ENCODE measurements at places on chromosomes 5 and 9.
A peak's percentile ranks its signal among the peaks of the same experiment; 100 is the strongest.

- H3K4me1 ChIP-seq = no peaks in the 10 kb centered on the region
- H3K27me3 ChIP-seq = no peaks in the 10 kb centered on the region
- no peaks in the 10 kb centered on the region for H3K36me3 ChIP-seq
- no peak for DNase-seq
- no peak overlapping the region for H3K27ac ChIP-seq
These were observed 236.7 kb downstream of the CDH18 start for GRCh38 chr5:19751326-19751725.

DNA sequence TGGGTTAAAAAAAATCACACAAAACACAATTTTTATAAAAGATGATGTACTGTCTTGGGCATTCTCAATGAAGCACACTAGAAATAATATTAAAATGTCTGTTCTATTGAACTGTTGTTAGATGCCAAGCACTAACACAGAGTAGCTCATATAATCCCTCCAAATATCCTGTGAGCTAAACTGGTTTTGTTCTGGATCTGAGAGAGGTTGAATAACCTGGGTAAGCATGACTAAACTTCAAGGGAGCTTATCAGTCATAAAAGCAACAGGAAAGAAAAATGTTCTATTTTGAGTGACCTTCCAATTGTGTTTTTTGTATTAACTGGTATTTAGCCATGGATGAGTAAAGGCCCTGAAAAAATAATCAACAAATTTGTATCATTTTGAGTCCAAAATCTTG lies 175.3 kb downstream of the SMC2 start:
- no peak overlapping the region for H3K27ac ChIP-seq
- no peak overlapping the region for H3K4me3 ChIP-seq
- no peaks in the 10 kb centered on the region for H3K36me3 ChIP-seq
- DNase-seq = no peak
- H3K4me1 ChIP-seq = no peaks in the 10 kb centered on the region

- no peaks in the 10 kb centered on the region for H3K27me3 ChIP-seq
- DNase-seq = no peak
- no peaks in the 10 kb centered on the region for H3K36me3 ChIP-seq
- no peak overlapping the region for H3K4me3 ChIP-seq
These were observed 138.8 kb upstream of the NR4A3 start for GRCh38 chr9:99682870-99683269.

DNA sequence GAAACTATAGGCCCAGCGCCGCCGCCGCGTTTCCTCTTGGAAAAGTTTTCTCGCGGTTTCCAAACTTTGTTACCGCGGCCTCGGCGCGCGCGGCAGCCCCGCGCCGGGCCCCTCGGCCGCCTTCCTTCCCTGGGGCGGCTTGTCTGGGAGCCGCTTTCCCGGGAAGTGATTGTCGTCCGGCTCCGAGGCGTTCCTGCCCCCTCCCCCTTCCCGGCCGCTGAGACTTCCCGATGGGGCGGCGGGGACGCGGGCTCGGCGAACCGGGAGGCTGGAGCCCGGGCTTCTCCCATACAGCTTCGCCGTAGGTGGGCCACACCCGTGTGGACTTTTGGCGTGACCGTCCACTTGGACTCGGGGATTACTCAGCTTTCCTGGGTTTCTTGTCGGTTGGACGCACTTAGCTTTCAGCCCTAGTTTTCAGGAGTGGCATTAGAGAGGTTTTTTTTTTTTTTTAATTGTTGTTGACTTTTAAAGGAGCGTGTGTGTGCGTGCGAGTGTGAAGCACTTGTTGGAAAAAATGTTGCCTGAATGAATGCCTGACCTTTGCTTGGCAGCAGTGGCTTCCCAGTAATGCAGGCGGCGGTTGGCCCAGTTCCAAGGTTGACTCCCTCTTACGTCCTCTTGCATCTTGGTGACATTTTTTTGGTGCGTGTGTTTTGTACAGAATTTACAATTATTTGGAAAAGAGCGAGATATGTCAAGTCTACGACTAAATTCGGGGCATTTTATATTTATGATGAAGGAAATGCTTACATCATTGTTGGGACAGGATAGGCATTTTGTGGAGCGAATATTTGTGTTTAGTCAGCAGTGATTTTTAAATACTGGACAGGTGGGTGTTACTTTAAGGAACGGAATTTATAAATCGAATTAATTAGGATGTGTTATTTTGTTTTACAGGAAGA lies 821 bp downstream of the CTNNA1 start:
- H3K4me3 ChIP-seq = peak overlapping the region; percentile 82
- no peaks in the 10 kb centered on the region for H3K36me3 ChIP-seq
- H3K27me3 ChIP-seq = no peaks in the 10 kb centered on the region
- DNase-seq = no peak
- H3K4me1 ChIP-seq = peaks cover 24% of the 10 kb centered on the region
- no peak overlapping the region for H3K27ac ChIP-seq

GRCh38 chr5:153700940-153701339 lies 210.5 kb downstream of the GRIA1 start:
- no peak for DNase-seq
- no peaks in the 10 kb centered on the region for H3K27me3 ChIP-seq
- no peak overlapping the region for H3K4me3 ChIP-seq
- no peaks in the 10 kb centered on the region for H3K36me3 ChIP-seq
- no peak overlapping the region for H3K27ac ChIP-seq

GRCh38 chr5:100643473-100643872 lies 108.3 kb downstream of the FAM174A start:
- H3K27me3 ChIP-seq = no peaks in the 10 kb centered on the region
- DNase-seq = no peak
- H3K27ac ChIP-seq = no peak overlapping the region
- no peaks in the 10 kb centered on the region for H3K4me1 ChIP-seq

- DNase-seq = no peak
- no peak overlapping the region for H3K4me3 ChIP-seq
- no peaks in the 10 kb centered on the region for H3K4me1 ChIP-seq
- H3K27me3 ChIP-seq = no peaks in the 10 kb centered on the region
These were observed 327.2 kb upstream of the MSX2 start for GRCh38 chr5:174397206-174397605.

DNA sequence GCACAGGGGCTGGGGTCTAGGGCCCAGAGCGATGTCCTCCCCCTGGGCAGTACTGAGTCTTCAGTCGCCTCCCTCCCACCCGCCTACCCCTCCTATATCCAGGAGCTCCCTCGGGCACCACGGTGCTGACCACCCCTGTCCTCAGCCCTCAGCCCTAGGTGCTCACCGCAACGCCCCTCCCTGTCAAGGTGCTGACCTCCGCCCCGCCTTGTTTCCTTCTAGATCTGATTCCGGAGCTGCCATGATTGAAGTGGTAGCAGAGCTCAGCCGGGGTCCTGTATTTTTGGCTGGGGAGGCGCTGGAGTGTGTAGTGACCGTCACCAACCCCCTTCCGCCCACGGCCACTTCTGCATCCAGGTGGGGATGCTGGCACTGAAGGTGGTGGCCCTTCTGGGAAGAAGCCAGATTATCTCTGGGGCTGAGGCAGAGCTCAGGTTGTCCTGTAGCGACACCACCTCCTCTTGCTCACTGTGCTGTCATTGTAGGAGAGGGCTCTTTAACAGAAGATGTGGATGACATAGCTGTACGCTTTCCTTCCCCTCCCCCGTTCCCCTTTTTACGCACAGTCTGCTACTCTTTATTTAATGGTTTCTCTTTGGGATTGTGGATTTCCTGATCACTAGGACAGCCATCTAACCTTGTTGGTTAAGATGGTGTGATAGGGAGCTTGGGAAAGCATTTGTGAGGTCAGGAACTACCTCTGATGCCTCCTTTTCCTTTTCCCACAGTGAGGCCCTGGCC lies 598 bp downstream of the RGP1 start:
- H3K27ac ChIP-seq = peak overlapping the region; percentile 50
- peaks cover 20% of the 10 kb centered on the region for H3K4me1 ChIP-seq
- peak; percentile 55 for DNase-seq
- peak overlapping the region; percentile 96 for H3K4me3 ChIP-seq
- no peaks in the 10 kb centered on the region for H3K27me3 ChIP-seq

GRCh38 chr5:130335117-130335516 lies 430.9 kb downstream of the CHSY3 start:
- no peak for DNase-seq
- no peak overlapping the region for H3K27ac ChIP-seq
- no peak overlapping the region for H3K4me3 ChIP-seq
- no peaks in the 10 kb centered on the region for H3K36me3 ChIP-seq
- no peaks in the 10 kb centered on the region for H3K4me1 ChIP-seq
- H3K27me3 ChIP-seq = no peaks in the 10 kb centered on the region

DNA sequence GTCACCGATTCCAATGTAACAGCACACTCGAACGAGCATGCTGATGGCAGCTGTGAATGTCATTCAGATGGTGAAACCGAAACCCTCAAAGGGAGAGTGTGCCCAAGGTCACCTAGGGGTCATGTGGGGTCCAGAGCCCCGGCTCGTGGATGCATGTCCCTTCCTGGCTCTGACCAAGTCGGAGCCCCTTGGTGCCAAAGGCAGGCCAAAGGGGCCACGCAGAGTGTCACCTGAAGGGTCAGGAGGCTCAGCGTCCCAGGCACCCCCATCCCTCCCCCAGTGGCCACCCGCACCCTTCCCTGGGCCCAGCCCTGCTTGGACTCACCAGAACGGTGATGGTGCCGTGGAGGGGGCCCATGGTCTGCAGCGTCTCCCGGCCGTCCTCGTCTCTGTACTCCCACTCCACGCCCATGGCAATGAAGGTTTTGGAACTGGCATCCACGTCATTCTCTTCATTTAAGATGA lies 69.5 kb downstream of the ZNF354C start:
- H3K4me3 ChIP-seq = no peak overlapping the region
- H3K36me3 ChIP-seq = no peaks in the 10 kb centered on the region
- no peak overlapping the region for H3K27ac ChIP-seq
- peak; percentile 29 for DNase-seq
- peaks cover 20% of the 10 kb centered on the region for H3K27me3 ChIP-seq

- peaks cover 9% of the 10 kb centered on the region for H3K4me1 ChIP-seq
- no peak overlapping the region for H3K4me3 ChIP-seq
- DNase-seq = no peak
- H3K27ac ChIP-seq = no peak overlapping the region
- H3K27me3 ChIP-seq = peaks cover 38% of the 10 kb centered on the region
- no peaks in the 10 kb centered on the region for H3K36me3 ChIP-seq
These were observed 396.9 kb downstream of the GADD45G start for GRCh38 chr9:90001747-90002146.

GRCh38 chr9:28155067-28155466 lies 581.8 kb upstream of the C9orf72 start:
- no peak overlapping the region for H3K4me3 ChIP-seq
- H3K4me1 ChIP-seq = no peaks in the 10 kb centered on the region
- no peaks in the 10 kb centered on the region for H3K27me3 ChIP-seq
- H3K27ac ChIP-seq = no peak overlapping the region
- DNase-seq = no peak

DNA sequence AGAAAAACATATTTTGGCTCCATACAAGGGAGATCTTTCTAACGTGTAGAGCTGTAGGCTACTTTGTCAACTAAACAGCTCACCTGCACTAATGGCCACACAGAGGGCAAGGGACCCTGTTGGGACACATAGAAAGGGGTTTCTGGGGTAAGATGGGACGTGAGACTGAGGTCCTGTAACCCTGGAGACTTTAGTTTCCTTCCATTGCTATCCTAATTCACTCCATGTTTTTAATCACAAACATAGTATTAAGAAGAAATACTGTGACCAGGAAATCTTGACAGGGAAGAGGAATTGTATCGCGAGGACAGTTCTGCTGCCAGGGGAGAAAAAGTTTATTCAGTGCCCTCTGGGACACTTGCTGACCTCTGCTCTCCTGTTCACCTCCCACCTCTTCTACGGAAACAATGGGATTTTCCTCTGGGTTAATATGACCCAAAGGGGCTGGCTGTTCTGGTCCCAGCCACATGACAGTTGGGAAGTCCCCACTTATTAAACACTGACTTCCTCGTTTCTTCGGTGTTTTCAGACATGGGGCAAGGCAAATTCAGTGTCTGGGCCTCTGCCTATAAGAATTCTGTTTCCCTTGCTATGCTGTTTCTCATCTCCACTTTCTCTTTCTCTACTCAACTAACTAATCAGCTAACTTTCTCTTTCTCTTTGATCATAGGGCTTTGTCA lies 106.9 kb upstream of the SEMA6A start:
- H3K27me3 ChIP-seq = no peaks in the 10 kb centered on the region
- no peak overlapping the region for H3K4me3 ChIP-seq
- no peak overlapping the region for H3K27ac ChIP-seq
- DNase-seq = no peak
- no peaks in the 10 kb centered on the region for H3K36me3 ChIP-seq
- no peaks in the 10 kb centered on the region for H3K4me1 ChIP-seq

DNA sequence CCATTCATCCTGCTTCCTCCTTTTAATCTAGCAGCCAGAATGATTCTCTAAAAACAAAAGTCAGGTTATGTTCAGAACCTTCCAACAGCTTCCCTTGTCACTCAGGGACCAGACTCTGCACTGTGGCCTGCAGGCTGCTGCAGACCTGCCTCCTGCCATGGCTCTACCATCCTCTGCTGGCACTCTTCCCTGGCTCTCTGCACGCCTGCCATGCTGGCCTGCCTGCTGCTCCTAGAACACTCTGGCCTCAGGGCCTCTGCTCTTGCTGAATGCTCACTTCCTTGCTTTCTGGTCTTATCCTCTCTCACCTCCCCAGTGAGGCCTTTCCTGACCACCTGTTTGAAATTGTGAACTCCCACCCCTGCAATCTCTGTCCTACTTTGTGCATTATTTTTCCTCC lies 149.4 kb downstream of the CD180 start:
- DNase-seq = no peak
- H3K27me3 ChIP-seq = no peaks in the 10 kb centered on the region
- H3K27ac ChIP-seq = no peak overlapping the region
- no peaks in the 10 kb centered on the region for H3K36me3 ChIP-seq
- peaks cover 23% of the 10 kb centered on the region for H3K4me1 ChIP-seq

GRCh38 chr9:123102375-123103113 lies 69.1 kb downstream of the GPR21 start:
- no peak for DNase-seq
- no peaks in the 10 kb centered on the region for H3K4me1 ChIP-seq
- H3K4me3 ChIP-seq = no peak overlapping the region
- no peak overlapping the region for H3K27ac ChIP-seq
- 0 out of 2 replicates have a peak, but pooled peaks cover 4% of the 10 kb centered on the region for H3K36me3 ChIP-seq
- H3K27me3 ChIP-seq = no peaks in the 10 kb centered on the region

DNA sequence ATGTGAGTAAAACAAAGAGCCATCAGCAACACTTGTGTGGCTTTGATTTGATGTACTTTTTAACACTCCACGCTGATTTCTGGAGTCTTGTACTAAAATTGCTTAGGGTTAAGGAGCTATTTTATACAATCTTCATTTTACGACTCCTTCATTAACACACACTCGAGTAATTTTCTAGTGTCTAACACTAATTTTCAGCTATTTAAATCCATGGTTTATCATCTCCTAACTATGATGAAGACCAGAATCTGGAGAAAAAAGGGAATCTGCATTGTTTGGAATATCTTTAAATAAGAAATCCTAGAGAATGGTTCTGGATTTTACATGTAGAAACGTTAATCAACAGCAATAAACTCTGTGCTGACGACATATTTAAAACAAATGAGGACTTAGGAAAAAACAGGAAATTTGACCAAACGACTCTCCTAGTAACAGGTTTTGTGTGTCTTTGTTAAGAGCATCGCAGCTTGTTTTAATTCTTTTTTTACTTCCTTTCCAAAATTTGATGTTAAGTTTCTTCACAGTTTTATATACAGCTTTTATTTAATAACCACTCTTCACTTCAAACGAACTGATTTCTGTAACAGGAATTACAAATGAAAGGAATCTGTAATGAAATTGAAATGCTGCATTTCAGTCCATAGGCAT lies 138.5 kb downstream of the AOPEP start:
- no peaks in the 10 kb centered on the region for H3K27me3 ChIP-seq
- no peak overlapping the region for H3K27ac ChIP-seq
- DNase-seq = no peak
- H3K36me3 ChIP-seq = no peaks in the 10 kb centered on the region
- no peak overlapping the region for H3K4me3 ChIP-seq
